ENCODE measurements at places on chromosomes 12 and 14.

GRCh38 chr12:41120211-41120610 is 67.9 kb upstream of the PDZRN4 start:
- no peak for DNase-seq

- DNase-seq, result no peak
Measured at GRCh38 chr12:93440043-93440835, 1.5 kb downstream of the UBE2N start.

GRCh38 chr12:57874166-57875108 is 27.9 kb upstream of the CTDSP2 start:
- no peak for DNase-seq

- DNase-seq, result no peak
Measured at GRCh38 chr12:69330475-69331473, 17.4 kb upstream of the LYZ start.

DNA sequence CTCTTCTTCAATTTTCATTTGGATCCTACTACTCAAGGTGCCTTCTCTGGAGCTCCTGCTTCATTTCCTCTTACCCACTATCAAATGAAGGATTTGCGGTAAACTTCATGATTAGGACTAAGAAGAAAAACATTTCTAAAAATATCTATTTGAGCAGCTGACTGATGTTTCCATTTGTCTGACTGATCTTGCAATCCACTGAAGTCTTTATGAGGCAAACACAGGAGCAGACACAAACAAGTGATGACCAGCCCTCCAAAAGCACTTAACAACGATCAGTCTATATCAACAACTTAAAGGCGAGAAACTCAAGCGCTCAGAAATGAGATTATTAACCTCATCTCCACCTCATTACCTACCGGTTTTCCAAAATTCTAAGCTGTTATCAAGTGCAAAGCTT is 26.2 kb downstream of the OSBPL8 start:
- no peak for DNase-seq

GRCh38 chr12:113861708-113862312 is 104.3 kb downstream of the RBM19 start:
- no peak for DNase-seq

- DNase-seq, result no peak
Measured at GRCh38 chr14:95045836-95046430, 111.4 kb downstream of the DICER1 start.
